ENCODE measurements at places on chromosomes 7 and 10. TPM values are rescaled to one million over a fixed set of nuclear protein-coding genes. Genes with fewer than 3 reads are reported as not detected.

The PPP1R9A gene
- 1.1 TPM for polyA plus RNA-seq

The HMX3 gene
- polyA plus RNA-seq: not detected

The PLAC9 gene
- not detected for polyA plus RNA-seq

The C10orf67 gene
- 0.06 TPM for polyA plus RNA-seq

The VSTM4 gene
- not detected for polyA plus RNA-seq

The HABP2 gene
- polyA plus RNA-seq: not detected
